ENCODE measurements at places on chromosomes 1 and 21.

- no peak for DNase-seq
Measured at GRCh38 chr1:199920635-199921034, 106.9 kb upstream of the NR5A2 start.

- no peak for DNase-seq
Measured at GRCh38 chr1:209042413-209042812, 541.1 kb upstream of the CAMK1G start.

GRCh38 chr1:60035921-60036320 is 37.6 kb downstream of the C1orf87 start:
- no peak for DNase-seq

DNA sequence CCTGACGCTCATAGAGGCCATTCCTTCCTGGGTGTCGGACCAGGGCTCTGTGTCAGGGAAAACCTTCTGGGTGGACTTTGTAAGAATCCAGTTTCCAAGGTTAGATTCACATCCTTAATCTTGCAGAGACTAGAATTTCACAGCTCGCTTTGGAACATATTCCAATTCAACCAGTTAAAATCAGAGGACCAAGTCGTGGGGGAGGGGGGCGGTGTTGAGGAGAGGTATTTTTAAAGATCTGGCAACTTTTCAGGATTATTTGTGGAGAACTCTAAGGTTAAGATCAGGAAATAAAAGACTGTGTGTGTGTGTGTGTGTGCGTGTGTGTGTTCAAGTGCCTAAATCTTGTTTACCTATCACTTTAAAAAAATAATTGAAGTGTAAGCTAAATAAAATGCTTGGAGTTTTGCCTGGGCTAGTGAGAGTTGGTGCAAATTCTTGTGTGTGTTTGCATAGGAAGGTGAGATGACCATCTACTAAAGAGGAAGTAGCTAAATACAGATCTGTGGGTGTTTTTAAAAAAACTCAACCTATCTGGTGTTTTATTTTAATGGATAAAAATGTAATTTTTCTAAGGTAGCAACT is 21.8 kb downstream of the TENT5C start:
- no peak for DNase-seq

- peak; percentile 60 for DNase-seq
Measured at GRCh38 chr1:225772323-225772768, 5.3 kb upstream of the SRP9 start.

GRCh38 chr1:19765623-19766022 is 34.1 kb downstream of the TMCO4 start:
- DNase-seq = peak; percentile 84

DNA sequence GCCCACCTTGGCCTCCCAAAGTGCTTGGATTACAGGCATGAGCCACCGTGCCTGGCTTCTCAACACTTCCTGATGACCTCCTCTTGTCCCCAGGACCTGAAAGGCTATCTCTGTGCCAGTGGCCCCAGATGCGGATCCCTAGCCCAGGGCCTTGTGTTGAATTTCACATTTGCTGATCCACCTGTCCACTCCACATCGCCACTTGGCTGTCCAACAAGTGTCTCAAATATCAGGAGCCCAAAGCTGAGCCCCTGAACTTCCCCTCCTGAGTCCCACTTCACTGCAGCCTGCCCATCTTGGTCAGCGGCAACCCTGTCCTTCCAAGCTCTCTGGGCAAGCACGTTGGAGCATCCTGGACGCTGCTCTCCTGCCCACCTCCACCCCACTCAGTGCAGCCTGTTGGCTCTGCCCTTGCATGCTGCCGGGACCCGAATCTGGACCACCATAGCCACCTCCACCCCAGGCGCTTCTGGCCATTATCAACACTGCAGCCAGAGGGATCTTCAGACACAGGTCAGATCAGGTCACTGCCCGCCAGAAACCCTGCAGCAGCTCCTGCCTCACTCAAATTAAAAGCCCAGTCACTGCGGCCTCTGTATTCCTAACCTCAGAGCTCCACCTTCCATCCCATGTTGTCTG is 352.5 kb upstream of the VAMP3 start:
- no peak for DNase-seq

GRCh38 chr21:37208741-37209225 is 58.4 kb downstream of the VPS26C start:
- DNase-seq = no peak

- no peak for DNase-seq
Measured at GRCh38 chr1:199089393-199090122, 450.7 kb downstream of the PTPRC start.

- DNase-seq = no peak
Measured at GRCh38 chr1:75668813-75669212, 55.7 kb upstream of the ACADM start.

DNA sequence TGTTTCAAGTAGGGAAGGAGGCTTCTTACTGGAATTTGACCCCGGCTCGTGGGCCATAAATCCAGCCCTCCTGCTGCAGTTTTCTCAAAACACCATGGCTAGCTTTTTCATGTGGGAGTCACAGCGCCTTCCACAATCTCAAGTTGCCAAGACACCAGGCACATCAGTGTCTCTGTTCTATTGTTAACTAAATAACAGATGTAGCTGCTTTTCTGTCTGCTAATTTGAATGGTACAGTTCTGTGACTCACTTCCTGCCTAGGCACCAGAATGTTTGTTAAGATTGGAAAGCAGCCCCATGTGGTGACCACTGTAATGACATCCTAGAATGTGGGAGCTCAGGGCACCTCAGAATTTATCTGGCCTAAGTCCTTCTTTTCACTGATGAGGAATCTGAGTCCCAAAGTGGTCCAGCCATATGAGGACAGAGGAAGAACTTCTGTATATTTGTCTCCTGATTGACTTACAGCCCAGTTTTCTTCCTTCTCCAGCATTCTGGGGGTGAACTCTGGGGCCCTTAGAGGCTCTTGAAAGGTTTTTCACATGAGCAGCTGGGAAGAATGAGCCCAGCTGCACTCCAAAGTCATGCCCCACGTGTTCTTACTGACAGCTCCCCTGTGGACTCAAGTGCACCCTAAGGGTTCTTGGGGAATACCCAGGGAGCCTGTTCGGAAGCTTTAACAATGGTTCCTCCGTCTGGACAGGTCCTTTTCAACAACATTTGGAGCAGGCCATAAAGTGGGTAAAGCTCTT is 27.5 kb downstream of the TRIM45 start:
- DNase-seq = peak; percentile 60

- DNase-seq = no peak
Measured at GRCh38 chr1:175207971-175208370, 15.4 kb upstream of the KIAA0040 start.

GRCh38 chr1:229694053-229694693 is 68.1 kb downstream of the URB2 start:
- no peak for DNase-seq

GRCh38 chr1:106651028-106651762 is 405.3 kb upstream of the PRMT6 start:
- no peak for DNase-seq

DNA sequence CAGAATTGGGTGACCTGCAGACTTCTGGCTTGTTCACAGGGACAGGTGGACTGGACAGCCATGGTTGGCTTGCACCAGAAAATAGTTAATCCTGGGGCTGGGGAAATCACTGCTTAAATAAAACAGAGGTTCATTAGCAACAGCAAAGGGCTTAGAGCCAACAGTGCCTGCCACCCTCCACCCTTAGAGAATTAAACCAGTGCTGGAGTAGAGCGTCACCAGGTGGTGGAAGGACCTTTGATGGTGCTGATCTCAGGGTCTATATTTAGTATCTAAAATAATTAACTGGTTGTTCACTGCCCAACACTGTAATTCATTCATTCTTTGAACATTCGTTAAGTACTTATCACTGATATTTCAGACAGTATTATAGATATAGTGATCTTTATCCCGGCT is 34.7 kb upstream of the PDE9A start:
- DNase-seq = no peak

- no peak for DNase-seq
Measured at GRCh38 chr1:208205216-208206013, 38.8 kb downstream of the PLXNA2 start.

DNA sequence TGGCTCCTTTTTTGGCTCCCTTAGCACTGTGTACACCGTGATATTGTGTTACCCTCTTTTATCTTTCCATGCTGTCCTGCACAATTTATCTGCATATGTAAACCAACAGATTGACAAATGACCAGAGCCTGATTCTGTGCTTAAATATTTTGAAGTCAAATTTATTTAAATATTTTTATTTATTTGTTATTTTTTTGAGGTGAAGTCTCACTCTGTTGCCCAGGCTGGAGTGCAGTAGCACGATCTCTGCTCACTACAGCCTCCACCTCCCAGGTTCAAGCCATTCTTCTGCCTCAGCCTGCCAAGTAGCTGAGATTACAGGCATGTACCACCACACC is 12.8 kb downstream of the PMF1 start:
- no peak for DNase-seq

GRCh38 chr1:29011775-29012174 is 97.4 kb downstream of the EPB41 start:
- DNase-seq = no peak

GRCh38 chr1:8314346-8315280 is 3.3 kb upstream of the SLC45A1 start:
- peak; percentile 41 for DNase-seq

GRCh38 chr1:151860504-151861187 is 7.1 kb upstream of the THEM5 start:
- DNase-seq = no peak

DNA sequence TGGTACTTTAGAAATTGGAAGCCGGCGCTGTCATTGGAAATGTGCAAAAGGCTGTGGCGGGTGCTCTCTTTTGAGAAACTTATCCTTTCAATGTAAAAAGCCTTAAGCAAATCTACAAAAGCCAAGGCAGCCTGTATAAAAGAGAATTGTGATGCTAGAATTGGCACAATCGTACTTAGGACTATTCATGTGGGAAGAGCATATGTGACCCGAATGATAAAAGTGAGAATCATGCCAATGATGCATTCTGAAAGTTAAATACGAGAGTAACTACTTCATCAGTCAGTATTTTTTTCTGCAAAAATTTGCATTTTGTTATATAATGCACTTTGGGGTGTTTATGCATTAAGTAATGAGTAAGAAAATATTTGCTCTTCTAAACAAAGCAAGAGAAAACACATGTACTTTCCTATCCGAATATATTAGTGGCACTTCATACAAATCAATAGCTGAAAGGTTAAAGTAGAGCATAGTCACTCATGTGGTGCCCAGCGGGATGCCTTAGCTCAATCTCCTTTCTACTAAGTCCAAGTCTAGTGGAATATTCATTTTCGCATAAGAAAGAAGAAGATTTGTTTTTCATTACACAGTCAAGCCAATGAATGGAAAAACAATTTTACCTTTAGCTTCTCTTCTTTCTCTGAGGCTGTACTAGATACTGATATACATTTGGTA is 1256.6 kb upstream of the B3GALT2 start:
- no peak for DNase-seq

GRCh38 chr1:248348475-248348874 is at the start of gene OR14C36:
OR14C36 (plus strand) TSS chr1:248348775; CDS start chr1:248348775, 0 bp downstream.
- no peak for DNase-seq

DNA sequence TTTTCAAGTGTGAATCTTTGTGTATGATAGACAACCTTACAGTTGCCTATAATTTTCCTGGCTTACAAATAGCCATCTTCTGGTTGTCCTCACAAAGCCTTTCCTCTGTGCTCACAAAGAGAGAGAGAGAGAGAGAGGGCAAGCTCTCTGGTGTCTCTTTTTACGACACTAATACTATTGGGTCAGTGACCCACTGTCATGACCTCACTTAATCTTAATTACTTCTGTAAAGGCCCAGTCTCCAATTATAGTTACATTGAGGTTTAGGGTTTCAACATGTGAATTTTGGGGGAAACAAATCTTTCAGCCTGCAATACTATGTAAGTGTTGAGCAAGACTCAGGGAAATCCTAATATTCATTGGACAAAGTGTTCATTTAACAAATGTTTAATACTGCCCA is 167.4 kb upstream of the COL11A1 start:
- no peak for DNase-seq

DNA sequence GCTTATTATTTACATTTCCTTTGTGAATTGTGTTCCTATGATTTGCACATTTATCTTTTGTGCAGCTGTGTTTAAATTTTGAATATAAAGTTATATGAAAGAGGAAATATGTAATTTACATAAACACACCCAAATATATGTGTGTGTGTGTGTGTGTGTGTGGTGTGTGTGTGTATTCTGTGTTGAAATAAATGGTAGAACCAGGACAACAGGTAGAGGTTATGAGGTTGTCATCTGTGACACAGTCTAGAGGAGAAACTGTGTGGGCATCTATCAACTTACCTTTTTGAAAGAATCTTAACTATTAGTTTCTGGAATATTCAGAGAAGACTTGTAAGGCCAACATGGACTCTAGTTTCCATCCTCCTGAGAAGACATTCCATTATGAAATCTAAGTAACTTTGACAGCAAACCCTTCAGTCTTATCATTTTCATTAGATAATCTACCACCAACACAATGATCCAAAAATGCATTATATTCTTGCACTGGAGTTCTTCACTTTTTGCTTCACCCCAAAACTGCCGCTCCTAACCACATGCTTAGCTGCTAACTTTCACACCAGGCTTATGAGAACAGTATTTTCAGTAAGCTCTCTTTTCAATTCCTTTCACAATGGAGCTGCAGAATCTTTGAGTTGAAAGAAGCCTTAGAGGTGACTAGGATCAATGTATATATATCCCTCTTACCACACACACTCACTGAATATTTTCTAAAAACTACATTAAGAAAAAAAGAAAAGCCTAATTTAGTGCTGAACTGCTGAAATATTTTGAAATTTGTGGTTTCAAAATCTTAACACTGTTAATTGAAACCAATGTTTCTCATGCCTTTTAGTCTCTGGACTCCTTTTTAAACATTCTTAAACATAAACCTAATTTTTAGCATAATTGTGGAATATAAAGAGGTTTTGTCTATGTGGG is 21.8 kb downstream of the PTPRC start:
- DNase-seq = no peak

GRCh38 chr21:44509539-44509938 is 30.5 kb downstream of the KRTAP10-1 start:
- DNase-seq = no peak

DNA sequence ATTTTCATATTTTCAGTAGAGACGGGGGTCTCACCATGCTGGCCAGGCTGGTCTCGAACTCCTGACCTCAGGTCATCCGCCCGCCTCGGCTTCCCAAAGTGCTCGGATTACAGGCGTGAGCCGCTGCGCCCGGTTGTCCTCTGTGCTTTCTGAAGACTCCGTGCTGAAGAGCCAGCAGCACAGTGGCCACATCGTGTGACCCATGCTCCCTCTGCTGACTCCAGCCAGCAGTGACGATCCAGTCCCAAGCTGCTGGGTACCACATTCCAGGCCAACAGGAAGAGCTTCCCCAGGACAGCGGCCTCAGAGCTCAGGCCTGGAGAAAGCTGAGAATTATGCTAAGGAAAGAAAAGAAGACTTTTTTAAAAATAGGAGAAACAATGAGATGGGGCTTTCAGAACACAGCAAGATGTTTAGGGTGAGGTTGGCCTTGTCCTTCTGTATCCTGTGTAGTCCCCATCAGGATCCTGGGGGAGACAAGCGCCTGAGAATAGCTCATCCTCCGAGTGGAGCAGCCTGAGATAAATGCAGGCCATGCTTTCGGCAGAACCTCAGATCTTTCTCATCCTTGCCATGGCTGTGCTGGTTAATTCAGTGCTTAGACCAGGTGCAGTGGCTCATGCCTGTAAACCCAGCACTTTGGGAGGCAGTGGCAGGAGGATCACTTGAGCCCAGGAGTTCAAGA is 207.1 kb downstream of the SLC35F3 start:
- no peak for DNase-seq

- DNase-seq = no peak
Measured at GRCh38 chr1:215529111-215529510, 38.0 kb upstream of the KCTD3 start.

GRCh38 chr1:22556391-22557104 is 6.7 kb upstream of the EPHA8 start:
- no peak for DNase-seq

GRCh38 chr1:234526922-234527321 is 47.9 kb upstream of the TARBP1 start:
- no peak for DNase-seq
